Progenitor cell of endocrine pancreas (in vitro differentiated cells): ENCODE measurements at places on chromosomes 3 and 15.

DNA sequence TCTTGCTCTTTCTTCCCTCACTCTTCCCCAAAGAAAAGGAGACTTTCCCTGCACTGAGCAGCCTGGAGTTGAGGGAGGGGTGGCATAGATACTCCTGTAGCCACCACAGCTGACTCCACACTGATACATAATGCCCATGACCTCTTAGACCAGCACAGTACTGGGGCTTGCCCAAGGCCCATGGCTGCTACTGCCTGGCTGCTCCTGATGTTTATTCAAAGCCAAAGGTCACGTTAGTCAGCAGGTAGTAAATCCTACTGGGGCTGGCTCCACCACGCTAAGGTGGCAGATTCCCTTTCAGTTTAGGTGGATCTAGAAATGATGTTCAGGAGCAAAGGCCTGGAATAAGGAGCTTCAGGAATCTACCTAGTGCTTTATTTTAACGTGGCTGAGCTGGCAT is 212.7 kb downstream of the C3orf38 start:
- H3K27ac ChIP-seq: no peak overlapping the region
- no peaks in the 10 kb centered on the region for H3K27me3 ChIP-seq
- peaks cover 5% of the 10 kb centered on the region for H3K4me1 ChIP-seq

GRCh38 chr15:65612949-65613744 is 2.2 kb upstream of the INTS14 start:
- H3K27me3 ChIP-seq: no peaks in the 10 kb centered on the region
- H3K4me3 ChIP-seq: peak overlapping the region; percentile 12
- H3K4me1 ChIP-seq: peaks cover 36% of the 10 kb centered on the region
- peak overlapping the region; percentile 99 for H3K27ac ChIP-seq
- no peak for DNase-seq
- H3K36me3 ChIP-seq: peaks cover 3% of the 10 kb centered on the region

DNA sequence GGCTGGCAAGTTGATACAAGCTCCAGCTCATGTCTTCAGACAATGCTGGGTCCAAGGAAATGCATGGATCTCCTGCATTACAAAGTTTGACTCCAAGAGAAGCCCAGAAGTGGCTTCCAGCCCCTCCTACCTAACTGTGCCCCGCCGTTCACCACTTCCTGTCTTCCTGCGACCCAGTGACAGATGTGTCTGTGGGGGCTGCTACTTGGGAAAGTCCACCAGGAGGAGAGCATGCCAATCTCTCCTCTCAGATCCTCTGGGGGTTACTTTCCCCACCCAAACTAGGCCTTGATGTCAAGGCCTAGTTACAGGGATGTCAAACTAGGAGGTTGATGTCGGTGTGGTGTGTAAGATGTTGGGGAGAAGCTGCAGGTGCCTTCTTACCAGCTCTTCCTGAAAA is 133.6 kb upstream of the RASGRP1 start:
- H3K4me3 ChIP-seq: no peak overlapping the region
- DNase-seq: no peak

GRCh38 chr15:80846031-80846815 is 67.1 kb downstream of the CEMIP start:
- no peak overlapping the region for H3K27ac ChIP-seq
- H3K27me3 ChIP-seq: peaks cover 7% of the 10 kb centered on the region
- no peak overlapping the region for H3K4me3 ChIP-seq
- DNase-seq: no peak
- no peaks in the 10 kb centered on the region for H3K36me3 ChIP-seq

GRCh38 chr15:96166223-96167200 is 164.0 kb upstream of the NR2F2 start:
- no peak overlapping the region for H3K4me3 ChIP-seq
- peaks cover 33% of the 10 kb centered on the region for H3K4me1 ChIP-seq
- H3K36me3 ChIP-seq: peaks cover 10% of the 10 kb centered on the region
- H3K27me3 ChIP-seq: peaks cover 3% of the 10 kb centered on the region
- no peak overlapping the region for H3K27ac ChIP-seq

GRCh38 chr15:61216519-61216918 is 12.6 kb downstream of the RORA start:
- no peak for DNase-seq
- no peaks in the 10 kb centered on the region for H3K36me3 ChIP-seq
- no peaks in the 10 kb centered on the region for H3K27me3 ChIP-seq
- H3K27ac ChIP-seq: no peak overlapping the region
- H3K4me3 ChIP-seq: no peak overlapping the region
- peaks cover 5% of the 10 kb centered on the region for H3K4me1 ChIP-seq

GRCh38 chr3:169939751-169940150 is 26.9 kb upstream of the SEC62 start:
- DNase-seq: no peak
- H3K27me3 ChIP-seq: peaks cover 22% of the 10 kb centered on the region
- no peaks in the 10 kb centered on the region for H3K36me3 ChIP-seq
- no peak overlapping the region for H3K27ac ChIP-seq

DNA sequence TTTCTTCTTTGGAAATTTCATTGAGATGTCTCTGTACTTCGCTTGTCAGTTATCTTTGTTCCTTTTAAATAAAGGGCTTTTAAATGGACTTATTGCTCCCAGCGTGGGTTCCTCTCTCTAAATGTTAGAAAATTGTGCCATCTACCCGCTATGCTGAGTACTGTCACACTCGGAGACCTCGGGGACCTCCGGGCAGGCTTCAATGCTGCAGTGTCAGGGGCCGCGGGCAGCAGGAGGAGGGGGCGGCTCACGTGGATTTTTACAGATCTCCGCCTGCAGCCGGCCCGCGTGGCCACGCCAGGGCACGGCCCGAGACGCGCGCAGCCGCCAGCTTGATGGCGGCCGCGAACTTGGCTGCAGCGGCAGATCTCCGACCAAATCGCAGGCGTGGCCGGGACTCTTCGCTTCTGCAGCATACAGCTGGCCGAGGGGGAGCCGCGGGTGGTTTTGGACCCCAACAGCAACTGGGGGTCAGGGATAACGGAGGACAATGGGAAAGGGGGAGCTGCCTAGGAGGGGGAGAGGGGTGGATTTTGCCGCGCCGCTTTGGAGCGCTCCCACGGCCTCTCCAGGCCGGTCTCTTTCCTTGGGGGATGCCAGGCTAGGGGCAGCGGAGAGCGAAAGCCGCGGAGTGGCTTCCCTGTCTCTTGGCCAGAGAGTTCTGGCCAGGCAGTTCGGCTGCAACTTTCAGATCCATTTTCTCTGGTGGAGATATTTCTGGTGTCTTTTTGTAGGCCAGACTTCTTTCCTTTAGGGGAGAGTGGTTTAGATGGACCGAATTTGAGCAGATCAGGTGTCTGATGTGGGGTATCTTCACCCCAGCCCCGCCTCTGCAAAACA is 15.3 kb downstream of the NR2F2 start:
- H3K36me3 ChIP-seq: peaks cover 7% of the 10 kb centered on the region
- H3K4me1 ChIP-seq: peaks cover 55% of the 10 kb centered on the region
- H3K27me3 ChIP-seq: peaks cover 73% of the 10 kb centered on the region
- H3K4me3 ChIP-seq: peak overlapping the region; percentile 58
- peak overlapping the region; percentile 0 for H3K27ac ChIP-seq
- DNase-seq: no peak

DNA sequence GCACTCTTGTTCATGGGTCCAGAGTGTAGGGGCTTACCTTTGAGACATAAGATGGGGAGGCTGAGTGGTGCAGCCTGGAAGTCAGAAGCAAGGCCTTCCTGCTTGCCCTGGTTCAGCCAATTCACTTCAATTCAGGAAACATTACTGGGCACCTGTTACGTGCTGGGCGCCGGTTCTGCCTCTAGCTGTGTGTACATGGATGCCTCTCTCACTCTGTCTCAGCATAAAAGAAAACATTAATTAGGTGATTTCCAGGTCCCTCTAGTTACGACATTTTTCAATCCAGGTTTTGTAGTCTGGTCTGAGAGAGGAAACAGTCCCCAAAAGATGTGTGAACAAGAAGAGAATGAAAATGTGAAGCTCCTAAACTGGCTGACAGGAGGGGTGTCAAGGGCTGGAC is 1.2 kb downstream of the RTP1 start:
- no peak for DNase-seq
- H3K27ac ChIP-seq: no peak overlapping the region
- H3K4me1 ChIP-seq: no peaks in the 10 kb centered on the region
- peaks cover 39% of the 10 kb centered on the region for H3K27me3 ChIP-seq
- no peaks in the 10 kb centered on the region for H3K36me3 ChIP-seq
- H3K4me3 ChIP-seq: no peak overlapping the region

GRCh38 chr3:178246004-178246403 is 290.2 kb upstream of the KCNMB2 start:
- H3K4me1 ChIP-seq: peaks cover 20% of the 10 kb centered on the region
- H3K27me3 ChIP-seq: no peaks in the 10 kb centered on the region
- H3K4me3 ChIP-seq: no peak overlapping the region
- DNase-seq: no peak

GRCh38 chr3:42175386-42176240 is 84.5 kb downstream of the TRAK1 start:
- no peaks in the 10 kb centered on the region for H3K27me3 ChIP-seq
- no peak for DNase-seq
- no peak overlapping the region for H3K27ac ChIP-seq
- H3K36me3 ChIP-seq: peaks cover 4% of the 10 kb centered on the region
- H3K4me3 ChIP-seq: no peak overlapping the region

GRCh38 chr15:62457100-62457499 is 292.0 kb upstream of the C2CD4B start:
- H3K27me3 ChIP-seq: no peaks in the 10 kb centered on the region
- no peak for DNase-seq
- peaks cover 21% of the 10 kb centered on the region for H3K4me1 ChIP-seq
- no peak overlapping the region for H3K27ac ChIP-seq
- no peak overlapping the region for H3K4me3 ChIP-seq

- H3K36me3 ChIP-seq: no peaks in the 10 kb centered on the region
- H3K4me1 ChIP-seq: peaks cover 2% of the 10 kb centered on the region
- no peak overlapping the region for H3K4me3 ChIP-seq
- H3K27me3 ChIP-seq: peaks cover 16% of the 10 kb centered on the region
- H3K27ac ChIP-seq: no peak overlapping the region
Observed at GRCh38 chr15:77030048-77030927, 35.4 kb downstream of the PSTPIP1 start.

- H3K36me3 ChIP-seq: no peaks in the 10 kb centered on the region
- H3K27me3 ChIP-seq: no peaks in the 10 kb centered on the region
- H3K4me3 ChIP-seq: no peak overlapping the region
- no peak overlapping the region for H3K27ac ChIP-seq
- no peaks in the 10 kb centered on the region for H3K4me1 ChIP-seq
Observed at GRCh38 chr3:102715030-102715697, 280.3 kb downstream of the ZPLD1 start.

GRCh38 chr3:58535531-58536500 is 1.2 kb downstream of the ACOX2 start:
- no peak overlapping the region for H3K4me3 ChIP-seq
- no peaks in the 10 kb centered on the region for H3K27me3 ChIP-seq
- H3K27ac ChIP-seq: peak overlapping the region; percentile 57
- peaks cover 22% of the 10 kb centered on the region for H3K4me1 ChIP-seq
- DNase-seq: no peak
- no peaks in the 10 kb centered on the region for H3K36me3 ChIP-seq
